MV-4-11 (cell line): ENCODE measurements at places on chromosomes 13 and 19.

- DNase-seq: no peak
Observed at GRCh38 chr13:73140801-73141200, 82.0 kb downstream of the KLF5 start.

- no peak for DNase-seq
Observed at GRCh38 chr13:32139251-32139650, 107.7 kb downstream of the FRY start.

- no peak for DNase-seq
Observed at GRCh38 chr19:48216933-48217332, 38.8 kb downstream of the CARD8 start.

- no peak for DNase-seq
Observed at GRCh38 chr13:37594550-37594949, 4.0 kb downstream of the POSTN start.

DNA sequence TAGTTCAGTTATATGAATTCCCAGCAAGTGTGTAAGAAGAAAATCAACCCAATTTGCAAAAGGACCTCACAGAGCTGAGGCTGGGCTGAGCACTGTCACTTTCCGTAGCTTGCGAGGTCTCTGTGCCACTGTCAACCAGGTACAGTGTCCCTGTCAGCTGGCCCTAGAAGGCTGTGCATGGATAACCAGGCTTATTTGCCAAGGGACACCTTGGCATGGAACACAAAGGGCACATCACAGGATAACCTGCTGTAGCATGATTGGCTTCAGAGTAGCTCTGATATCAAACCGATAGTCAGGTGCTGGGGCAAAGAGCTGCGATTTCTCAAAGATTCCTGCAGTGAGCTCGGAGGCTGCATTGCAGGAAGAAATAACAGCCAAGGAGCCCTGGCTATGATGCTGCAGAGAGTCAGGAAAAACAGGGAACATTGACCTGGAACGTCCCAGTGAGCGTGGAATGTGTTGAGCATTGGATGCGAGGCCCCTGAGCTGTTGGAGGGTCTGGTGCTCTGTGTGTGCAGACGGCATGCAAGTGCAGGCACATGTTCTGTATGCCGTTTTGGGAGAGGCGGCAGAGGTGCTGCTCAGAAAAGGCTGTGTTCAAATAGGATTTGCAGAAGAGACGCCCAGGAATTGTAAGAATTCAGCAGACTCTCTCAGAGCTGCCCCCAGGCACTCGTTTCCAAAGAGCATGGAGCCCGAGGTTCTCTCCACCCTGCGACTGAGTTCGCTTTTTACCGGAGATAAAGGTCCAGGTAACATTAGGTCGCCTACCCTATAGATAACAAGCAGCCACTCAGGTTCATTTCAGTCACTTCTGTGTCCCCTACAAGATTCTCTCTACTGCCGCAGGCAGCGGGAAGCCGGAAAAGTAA, 213.5 kb upstream of the IRS2 start:
- DNase-seq: no peak

GRCh38 chr13:112768795-112769481, 79.1 kb downstream of the ATP11A start:
- DNase-seq: no peak
